ENCODE measurements at places on chromosomes 11 and 22. TPM values are rescaled to one million over a fixed set of nuclear protein-coding genes. Genes with fewer than 3 reads are reported as not detected.

The TMPRSS5 gene
- 0.39 TPM for total RNA-seq

The PKP3 gene
- 687 TPM for total RNA-seq

The PGA5 gene
- not detected for total RNA-seq

The LRRN4CL gene
- total RNA-seq: 0.87 TPM

The TRIM49B gene
- total RNA-seq: not detected

The OR52E8 gene
- total RNA-seq: not detected

The CAPRIN1 gene
- total RNA-seq: 226 TPM

The APOL3 gene
- total RNA-seq: not detected

The CD151 gene
- 598 TPM for total RNA-seq

Measured in placental epithelial cell (primary cell).